Esophagus muscularis mucosa (tissue), 4 donors: ENCODE measurements at places on chromosomes 11 and 22. TPM values are rescaled to one million over a fixed set of nuclear protein-coding genes. Genes with fewer than 3 reads are reported as not detected.

DNA sequence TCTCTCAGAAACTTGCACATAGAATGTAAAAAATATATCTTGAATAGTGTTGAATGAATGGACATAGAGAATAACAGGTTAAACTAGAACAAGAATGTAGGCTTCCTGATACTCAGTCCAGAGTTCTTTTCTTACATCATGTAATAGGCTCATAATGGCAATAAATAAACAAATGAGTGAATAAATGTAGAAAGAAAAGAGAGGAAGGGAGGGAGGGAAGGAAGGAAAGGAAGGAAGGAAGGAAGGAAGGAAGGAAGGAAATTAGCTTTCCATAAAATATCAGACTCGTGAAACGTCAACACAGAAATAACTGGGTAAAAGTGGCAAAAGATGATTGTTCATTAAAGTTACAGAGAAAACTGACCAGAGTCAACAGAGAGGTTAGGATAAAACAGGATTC lies 2001.0 kb downstream of the LRRC4C start:
- DNase-seq = no peak

DNA sequence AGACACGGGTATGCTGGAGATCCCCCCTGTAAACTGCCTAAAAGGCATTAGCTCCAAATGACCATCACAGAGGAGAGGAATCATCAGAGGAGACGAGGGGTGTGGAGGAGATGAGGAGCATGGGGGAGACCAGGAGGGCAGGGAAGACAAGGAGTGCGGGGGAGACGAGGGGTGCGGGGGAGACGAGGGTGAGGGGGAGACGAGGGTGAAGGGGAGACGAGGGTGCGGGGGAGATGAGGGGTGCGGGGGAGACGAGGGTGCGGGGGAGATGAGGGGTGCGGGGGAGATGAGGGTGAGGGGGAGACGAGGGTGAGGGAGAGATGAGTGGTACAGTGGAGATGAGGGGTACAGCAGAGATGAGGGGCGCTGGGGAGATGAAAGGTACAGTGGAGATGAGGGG lies 17.5 kb upstream of the GAL start:
- DNase-seq = no peak

DNA sequence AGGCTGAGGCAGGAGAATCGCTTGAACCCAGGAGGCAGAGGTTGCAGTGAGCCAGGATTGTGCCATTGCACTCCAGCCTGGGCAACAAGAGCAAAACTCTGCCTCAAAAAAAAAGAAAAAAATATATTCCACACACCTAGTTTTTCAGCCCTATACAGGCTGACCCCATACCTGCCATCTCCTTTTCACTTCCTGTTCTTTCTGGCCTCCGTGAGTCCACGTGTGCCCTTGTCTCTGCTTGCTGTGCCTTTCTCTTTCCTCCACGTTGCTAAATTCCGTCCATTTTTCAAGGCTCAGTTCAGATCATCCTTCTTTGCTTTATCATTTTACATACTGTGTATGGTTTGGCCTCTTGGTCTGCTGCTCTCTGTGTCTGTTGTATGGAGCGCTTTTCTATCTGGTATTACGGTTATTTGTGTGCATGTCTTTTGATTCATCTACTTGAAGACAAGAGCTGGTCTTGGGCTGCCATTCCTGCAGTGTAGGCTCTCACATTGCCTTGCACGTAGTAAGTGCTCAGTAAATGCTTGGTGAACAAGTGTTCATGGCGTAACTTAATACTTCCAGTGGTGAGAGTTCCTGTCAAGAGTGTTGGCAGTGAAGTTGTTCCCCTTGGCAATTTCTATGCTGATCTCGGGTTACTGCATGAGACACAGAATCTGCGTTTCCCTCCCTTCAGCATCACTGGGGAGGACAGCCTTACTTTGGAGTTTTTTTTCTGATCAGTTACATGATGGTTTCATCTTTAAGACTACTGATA lies 57.5 kb downstream of the PTPRJ start:
- DNase-seq = no peak

KCTD14 gene
- 1.5 TPM for total RNA-seq

SIRT3 gene
- total RNA-seq = 12.1 TPM

DEFB131B gene
- not detected for total RNA-seq

DNA sequence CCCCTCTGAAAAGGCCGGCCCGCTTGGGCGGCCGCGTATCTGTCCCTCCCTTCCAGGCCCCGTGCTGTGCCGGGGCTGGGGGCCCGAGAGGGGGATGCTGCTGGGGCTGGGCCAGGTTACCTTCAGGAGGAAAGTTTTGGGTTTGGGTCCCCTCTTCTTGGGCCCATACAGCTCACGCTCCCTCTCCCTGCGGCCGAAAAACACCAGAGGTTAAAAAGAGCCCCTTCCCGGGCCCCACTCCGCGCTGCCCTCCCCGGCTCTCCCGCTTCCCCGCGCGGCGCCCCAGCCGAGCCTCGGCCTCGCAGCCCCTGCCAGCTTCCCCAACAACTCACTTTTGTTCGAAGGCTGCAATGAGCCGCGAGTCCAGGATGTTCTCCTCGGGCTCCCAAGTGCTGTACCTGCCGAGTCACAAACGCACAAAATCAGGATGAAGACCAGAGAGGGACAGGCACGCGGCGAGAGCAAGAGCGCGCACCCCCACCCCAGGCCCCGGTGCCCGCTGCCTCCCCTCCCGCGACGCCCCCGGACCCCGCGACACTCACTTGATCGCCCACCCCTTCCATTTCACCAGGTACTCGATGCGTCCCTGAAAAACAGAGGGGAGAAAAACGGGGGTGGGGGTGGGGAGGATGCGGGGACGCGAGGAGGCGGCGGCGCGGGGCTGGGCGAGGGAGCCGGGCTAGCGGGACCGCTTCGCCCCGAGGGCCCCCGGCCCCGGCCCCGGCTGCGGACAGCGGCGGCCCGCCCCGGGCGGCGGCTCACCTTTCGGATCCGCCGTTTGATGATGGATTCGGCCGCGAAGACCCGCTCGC lies 450 bp downstream of the CBX6 start:
- no peak for DNase-seq
